Foreskin fibroblast (primary cell): ENCODE measurements at places on chromosomes 13 and 19.

GRCh38 chr19:19154768-19155494 lies 15.1 kb downstream of the MEF2B start:
- DNase-seq, result no peak

- no peak for DNase-seq
Measured at GRCh38 chr13:102965802-102966201, 100.4 kb downstream of the SLC10A2 start.

DNA sequence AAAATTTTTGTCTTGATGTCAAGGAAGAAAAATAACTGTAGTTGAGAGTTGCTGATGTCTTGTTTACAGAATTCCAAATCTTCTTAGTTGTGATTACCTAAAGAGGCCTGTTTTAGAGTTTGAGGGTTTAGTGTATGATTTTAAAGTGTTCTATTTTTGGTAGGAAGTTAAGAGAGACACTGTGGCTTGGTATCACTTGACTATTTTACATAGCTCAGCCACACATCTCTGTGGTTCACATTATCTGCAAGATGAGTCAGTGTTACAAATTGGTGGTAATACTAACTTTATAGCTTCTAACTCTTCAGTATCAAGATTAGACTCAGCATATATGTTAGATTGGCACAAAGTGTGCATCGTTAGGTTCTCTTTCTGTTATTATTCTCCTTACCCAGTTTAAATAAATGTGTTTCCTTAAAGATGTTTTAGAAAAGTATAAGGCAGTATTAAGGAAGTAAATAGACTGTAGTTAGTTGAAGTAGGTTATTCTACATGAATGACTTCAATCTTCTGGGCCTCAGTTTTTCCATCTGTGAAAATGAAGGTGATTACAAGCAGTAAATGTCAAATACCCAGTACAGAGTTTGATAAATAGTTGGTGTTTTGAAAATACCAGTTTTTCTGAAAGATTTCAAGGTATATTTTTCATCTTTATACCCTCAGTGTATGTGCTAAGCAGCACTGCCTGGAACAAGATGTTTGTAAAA lies 33.4 kb downstream of the COG6 start:
- DNase-seq, result no peak

DNA sequence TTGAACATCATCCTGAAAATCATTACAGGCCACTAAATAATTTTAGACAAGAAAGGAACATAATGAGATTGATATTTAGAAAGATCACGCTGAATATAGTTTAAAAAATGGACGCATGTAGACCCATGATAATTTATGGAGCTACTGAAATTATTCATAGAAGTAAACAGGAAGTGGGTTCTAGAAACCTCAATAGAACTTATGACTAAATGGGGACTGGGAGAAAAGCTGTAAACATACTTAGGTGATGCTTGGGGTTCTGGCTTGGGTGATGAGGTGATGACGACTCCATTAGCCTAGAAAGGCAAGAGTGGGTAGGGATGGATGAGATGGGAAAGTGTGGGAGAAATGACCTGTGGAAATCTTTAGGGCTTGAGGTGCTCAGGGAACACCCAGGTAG lies 484.0 kb downstream of the MYO16 start:
- DNase-seq, result no peak

- peak; percentile 10 for DNase-seq
Measured at GRCh38 chr19:2720777-2721569, at the start of gene DIRAS1. Gene DIRAS1 (minus strand): TSS chr19:2721372. CDS start chr19:2717806, 3,566 bp downstream.

DNA sequence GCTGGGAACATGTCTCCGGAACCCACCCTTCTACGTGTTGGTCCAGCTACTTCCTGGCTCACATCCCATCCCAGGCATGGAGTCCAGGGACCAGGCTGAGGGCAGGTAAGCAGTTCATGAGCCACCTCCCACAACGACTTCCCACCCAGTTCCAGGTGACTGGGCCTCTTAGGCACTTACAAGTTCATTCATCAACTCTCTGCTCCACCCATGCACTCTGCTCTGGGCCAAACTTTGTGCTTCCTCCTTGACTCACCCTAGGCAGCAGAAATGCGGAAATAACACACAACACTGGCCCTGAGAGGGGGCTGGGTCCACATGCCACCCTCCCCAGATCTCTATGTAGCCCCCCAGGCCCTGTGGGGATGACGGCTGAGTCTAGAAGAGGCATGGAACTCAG lies 20.5 kb downstream of the IQCN start:
- no peak for DNase-seq

DNA sequence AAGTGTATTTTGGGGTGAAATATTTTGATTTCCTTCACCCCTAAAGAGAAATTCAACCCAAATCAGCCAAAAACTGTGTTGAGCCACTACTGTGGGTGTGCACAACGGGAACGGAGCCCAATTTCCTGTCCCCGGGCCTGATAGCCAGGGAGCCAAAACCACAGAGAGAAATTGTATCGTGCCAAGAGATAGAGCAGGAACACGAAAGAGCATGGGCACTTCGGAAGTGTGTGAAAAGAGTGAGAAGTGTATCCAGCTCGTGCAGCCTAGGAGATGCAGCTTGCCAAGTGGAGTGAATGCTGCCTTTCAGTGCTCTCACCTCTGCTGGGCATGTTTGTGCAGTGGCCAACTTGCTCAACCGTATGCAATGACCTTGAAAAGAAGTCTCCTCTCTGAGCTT lies 19.4 kb upstream of the PLEKHF1 start:
- DNase-seq, result peak; percentile 21

GRCh38 chr19:7654401-7654800 lies 14.4 kb upstream of the RETN start:
- peak; percentile 65 for DNase-seq

DNA sequence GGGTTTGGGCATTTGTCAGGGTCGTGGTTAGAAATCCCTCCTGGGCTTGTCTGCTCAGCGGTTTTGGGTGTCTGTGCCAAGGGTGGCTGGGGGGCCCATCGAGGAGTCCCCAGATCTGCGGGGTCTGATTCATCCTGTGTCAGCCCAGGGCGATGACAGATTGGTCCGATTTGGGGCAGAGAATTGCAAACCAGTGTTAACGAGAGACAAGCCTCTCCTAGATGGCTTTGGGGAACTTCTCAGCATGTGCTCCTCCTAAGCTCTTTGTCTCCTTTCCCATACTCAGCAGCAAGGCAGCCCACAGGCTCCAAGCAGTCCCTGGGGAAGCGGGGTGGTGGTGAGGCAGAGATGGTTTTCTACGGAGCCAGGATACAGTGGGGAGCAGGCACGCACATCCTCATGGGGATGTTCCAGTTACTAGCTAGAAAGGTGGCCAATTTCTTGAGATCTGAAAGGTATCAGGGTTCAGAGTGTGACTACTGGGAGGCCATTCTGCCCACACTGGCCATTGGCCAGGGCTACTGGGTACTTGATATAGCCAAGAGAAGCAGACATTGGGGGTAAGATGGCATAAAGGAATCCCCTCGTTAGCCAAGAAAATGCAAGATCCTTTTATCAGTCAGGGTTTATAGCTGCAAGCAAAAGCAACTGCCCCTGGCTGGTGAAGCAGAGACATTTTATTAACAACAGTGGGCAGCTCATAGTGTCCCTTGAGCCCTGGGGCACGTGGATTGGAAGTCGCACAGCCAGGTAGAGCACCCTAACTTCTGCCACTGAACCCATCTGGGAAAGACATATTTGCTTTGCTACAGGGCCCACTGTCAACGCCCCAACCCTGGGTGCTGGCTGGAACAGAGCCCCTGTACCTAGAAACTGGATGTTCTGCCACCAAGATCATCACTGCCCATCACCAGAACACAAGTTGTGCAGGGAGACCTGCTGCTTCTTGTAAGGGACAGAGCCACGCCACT lies 63.6 kb downstream of the RGCC start:
- no peak for DNase-seq

DNA sequence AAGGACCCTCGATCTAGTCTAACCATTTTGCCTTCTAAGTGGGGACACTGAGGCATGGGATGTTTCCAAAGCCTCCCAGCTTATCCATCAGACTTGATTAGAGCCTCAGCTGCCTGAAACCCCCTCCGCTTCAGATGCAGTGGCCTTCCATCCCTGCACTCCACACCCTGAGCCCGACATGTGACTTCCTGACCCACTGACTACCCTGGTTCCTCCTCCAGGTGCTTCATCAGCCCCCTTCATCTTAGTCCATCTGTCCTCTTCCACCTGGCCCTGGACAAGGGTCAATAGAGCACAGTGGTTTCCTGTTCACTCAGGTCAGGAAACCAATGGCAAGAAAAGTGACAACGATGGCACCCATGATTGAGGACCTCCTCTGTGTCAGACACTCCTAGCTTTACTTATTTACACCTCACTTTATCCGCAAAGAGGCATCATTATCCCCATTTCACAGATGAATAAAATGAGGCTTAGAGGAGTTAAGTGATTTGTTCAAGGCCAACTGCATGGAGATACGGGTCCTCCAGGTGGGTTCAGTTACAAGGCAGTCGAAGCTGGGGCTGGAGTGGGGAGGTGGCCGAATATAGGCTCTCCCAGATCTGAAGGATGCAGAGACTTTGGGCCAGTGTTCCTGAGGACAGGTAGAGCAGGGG lies 81.6 kb upstream of the TM9SF2 start:
- no peak for DNase-seq

- DNase-seq, result no peak
Measured at GRCh38 chr19:1799695-1800342, 12.3 kb downstream of the ATP8B3 start.

- DNase-seq, result no peak
Measured at GRCh38 chr13:52449331-52450011, 963 bp downstream of the VPS36 start.

DNA sequence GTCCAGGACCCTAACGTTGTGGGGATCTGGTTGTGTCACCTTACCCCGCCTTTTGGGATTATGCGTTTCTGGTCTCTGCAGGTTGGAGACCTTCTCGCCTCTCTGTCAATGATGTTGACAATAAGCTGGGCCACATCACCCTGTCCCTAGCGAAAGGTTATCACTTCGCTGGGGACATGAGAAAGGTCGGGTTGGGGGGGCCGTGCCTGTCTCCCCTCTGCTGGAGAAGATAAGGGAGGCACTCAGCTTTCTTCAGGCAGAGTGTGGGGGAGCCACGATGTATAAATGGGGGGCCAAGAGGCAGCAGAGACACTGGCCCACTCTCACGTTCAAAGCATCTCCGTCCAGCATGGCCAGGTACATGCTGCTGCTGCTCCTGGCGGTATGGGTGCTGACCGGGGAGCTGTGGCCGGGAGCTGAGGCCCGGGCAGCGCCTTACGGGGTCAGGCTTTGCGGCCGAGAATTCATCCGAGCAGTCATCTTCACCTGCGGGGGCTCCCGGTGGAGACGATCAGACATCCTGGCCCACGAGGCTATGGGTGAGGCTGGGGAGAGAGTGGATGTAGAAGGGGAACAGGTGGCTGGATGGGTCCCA lies at the start of gene RLN3:
Gene RLN3, plus strand, starts transcription at position 293 of the 595 bp plus-strand sequence. Its CDS starts 57 bp downstream, at position 350.
- DNase-seq, result no peak

DNA sequence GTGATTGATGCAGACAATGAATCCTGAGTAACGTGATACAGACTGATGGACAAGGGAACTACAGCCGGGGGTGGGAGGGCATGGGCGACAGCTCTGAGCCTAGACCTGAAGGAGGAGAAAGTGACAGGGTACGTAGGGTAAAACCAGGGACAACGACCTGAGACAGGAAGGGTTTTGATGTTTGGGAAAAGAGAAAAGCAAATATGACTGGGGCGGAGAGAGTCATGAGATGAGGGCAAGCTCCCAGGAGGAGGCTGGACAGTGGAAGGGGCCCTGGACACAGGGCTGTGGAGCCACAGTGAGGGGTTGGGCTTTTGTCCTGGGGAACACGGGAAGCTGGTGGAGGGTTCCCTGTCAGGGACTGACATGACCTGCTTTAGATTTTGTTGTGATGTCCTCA lies 34.2 kb downstream of the ZNF611 start:
- no peak for DNase-seq

DNA sequence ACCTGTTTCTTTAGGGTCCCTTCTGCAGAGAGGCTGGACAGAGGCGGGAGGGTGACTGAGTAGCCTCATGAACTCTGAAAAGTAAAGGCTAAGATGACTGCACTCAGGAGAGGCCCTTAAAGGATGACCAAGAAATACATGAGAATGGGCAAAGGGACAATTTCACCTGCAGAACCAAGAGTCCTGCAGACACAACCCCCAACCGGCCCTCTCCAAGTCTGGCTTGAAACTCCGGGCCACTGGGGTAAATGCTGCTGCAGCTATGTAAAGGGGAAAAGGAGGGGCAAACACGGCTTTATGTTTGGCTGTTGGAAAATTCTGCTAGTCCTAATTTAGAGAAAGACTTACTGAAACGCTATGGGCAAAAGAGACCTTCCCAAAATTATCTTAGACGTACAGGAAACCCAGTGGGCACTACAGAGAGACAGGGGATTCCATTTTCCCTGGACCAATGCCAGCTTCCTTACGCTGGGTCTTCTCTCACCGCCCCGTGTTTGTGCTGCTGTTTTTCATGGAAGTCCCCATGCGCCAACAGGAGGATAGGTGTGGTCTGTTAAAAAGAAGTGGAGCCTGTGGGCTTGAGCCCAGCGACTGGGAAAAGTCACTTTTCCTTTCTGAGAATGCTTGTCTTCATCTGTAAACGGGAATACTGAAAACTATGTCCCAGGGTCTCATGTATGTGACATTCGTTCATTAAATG lies 10.6 kb downstream of the COL4A2 start:
- DNase-seq, result no peak

GRCh38 chr13:33249066-33249465 lies 36.5 kb downstream of the STARD13 start:
- peak; percentile 65 for DNase-seq

- no peak for DNase-seq
Measured at GRCh38 chr13:72199640-72200039, 332.6 kb upstream of the DACH1 start.

DNA sequence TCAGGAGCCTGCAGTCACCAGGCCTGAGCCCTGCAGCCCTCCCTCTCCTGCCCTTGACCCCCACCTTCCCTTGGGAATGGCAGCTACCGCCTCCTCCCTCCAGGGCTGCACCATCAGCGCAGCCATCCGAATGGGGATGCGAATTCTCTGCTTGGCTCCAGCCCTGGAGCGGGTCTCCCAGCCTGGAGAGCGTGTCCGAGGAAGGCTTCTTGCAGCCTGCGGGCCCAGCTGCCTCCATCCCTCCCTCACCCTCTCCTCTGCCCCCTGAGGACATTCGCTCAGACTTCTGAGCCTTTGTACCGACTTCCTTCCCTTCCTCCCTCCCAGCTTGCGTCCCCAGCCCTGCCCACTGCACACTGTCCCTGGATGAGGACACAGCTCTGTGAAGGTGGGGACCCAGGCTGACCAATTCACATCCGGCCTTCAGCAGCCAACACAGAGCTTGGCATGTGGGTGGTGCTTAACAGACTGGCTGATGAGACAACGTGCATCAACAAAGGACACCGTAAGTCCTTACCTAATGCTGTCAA lies 6.0 kb upstream of the NKPD1 start:
- DNase-seq, result no peak

DNA sequence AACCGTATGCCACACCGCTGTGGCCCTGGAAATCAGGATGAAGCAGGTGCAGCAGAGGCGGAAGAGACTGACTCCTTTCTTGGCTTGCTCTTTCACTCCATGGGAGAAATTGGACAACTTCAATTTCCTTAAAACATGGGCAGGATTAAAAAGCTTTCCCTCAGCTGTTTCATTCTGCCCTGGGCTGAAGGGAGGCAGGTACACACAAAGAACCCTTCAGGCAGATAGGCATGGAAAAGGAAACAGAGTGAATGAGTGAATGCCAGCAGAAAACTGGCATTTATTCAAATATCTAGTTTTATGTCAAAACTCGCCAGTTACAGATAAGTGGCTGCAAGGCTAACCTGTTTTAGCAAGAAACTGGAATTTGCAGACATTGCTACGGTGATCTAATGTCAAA lies 71.0 kb upstream of the SLC15A1 start:
- DNase-seq, result no peak
